ENCODE measurements at places on chromosomes 2 and 18. TPM values are rescaled to one million over a fixed set of nuclear protein-coding genes. Genes with fewer than 3 reads are reported as not detected.

NCOA1 gene
- total RNA-seq: 58.3 TPM

TMEM169 gene
- not detected for total RNA-seq

- no peaks in the 10 kb centered on the region for H3K36me3 ChIP-seq
- H3K27ac ChIP-seq: no peak overlapping the region
- H3K4me3 ChIP-seq: no peak overlapping the region
- no peak for DNase-seq
Measured at GRCh38 chr2:227886149-227886548, 14.7 kb downstream of the DAW1 start.

- no peak overlapping the region for H3K4me3 ChIP-seq
- no peak overlapping the region for H3K27ac ChIP-seq
- peaks cover 46% of the 10 kb centered on the region for H3K36me3 ChIP-seq
- H3K4me1 ChIP-seq: no peaks in the 10 kb centered on the region
Measured at GRCh38 chr2:99404039-99404796, 67.0 kb downstream of the EIF5B start.
